ENCODE measurements at places on chromosomes 1 and 21. TPM values are rescaled to one million over a fixed set of nuclear protein-coding genes. Genes with fewer than 3 reads are reported as not detected.

DNA sequence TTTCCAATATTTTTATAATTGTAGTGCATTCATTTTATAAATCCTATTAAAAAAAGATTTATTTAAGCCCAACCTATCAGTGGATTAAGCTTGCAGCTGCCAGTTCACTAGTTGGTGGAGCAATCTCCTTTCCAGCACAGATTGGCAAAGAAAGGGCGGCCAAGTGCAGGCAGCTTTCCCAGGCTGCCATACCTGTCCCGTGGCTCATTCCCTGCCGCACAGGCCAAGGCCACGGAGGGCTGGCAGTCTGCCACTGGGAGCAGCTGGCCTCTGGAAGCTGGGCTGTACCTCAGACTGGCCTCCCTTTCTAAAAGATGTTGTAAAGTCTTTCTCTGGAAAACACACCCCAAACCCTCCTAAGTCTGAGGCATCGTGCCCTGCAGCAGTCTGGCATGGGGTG, 74.2 kb downstream of the SIM2 start:
- DNase-seq, result peak; percentile 76

- DNase-seq, result no peak
Observed at GRCh38 chr1:34822202-34822601, 29.4 kb downstream of the GJA4 start.

DNA sequence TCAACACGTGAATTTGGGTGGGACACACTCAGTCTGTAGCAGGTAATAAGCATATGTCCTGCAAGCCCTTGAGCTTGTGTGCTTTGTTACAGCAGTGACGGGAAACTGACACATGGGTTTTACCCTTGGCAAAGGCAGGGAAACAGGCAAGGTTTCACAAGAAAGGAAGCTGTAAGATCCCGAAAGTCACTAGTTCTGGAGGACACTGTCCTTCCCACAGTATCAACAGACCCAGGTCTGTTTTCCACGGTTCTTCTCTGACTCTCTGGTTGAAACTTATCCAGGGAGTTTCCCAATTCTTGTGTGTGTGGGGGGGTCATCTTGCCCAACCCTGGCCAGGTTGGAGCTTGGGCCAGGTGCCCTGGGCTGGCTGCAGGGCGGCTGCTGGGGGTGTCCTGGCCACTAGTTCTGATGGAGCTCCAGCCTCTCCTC, 29.3 kb upstream of the ZBTB21 start:
- peak; percentile 84 for DNase-seq

TTC13 gene
- 9.1 TPM for polyA plus RNA-seq

- no peak for DNase-seq
Observed at GRCh38 chr1:106055855-106056254, 1000.6 kb upstream of the PRMT6 start.

DNA sequence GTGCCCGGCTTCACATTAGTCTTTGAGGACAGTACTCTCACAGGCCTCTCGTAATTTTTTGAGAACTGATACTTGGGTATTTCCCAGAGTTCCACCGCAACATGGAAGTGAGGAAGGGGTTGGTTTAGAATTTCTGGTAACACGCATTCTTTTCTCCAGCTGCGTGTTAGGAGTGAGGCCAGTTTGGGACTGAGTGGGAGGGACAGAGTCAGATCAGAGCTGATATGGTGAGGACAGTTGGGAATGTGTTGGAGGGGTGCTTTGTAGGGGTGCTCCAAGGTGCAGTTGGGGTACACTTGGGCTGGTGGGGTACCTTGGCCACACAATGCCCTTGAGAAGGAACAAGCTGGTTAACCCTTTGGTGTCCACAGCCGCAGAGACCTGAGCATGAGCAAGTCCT, 6.7 kb downstream of the FBXO6 start:
- DNase-seq, result no peak

SDE2 gene
- polyA plus RNA-seq, result 18.0 TPM

NOTCH2 gene
- polyA plus RNA-seq, result 45.2 TPM

- no peak for DNase-seq
Observed at GRCh38 chr21:35732788-35733187, 327.5 kb downstream of the SETD4 start.

- no peak for DNase-seq
Observed at GRCh38 chr21:24995216-24995615, 612.1 kb downstream of the MRPL39 start.

OLFM3 gene
- not detected for polyA plus RNA-seq
